ENCODE measurements at places on chromosomes 13 and 19. TPM values are rescaled to one million over a fixed set of nuclear protein-coding genes. Genes with fewer than 3 reads are reported as not detected.
A peak's percentile ranks its signal among the peaks of the same experiment; 100 is the strongest.

GRCh38 chr13:49110913-49111170, 109.3 kb upstream of the MLNR start:
- H3K27ac ChIP-seq, result no peak overlapping the region
- no peaks in the 10 kb centered on the region for H3K36me3 ChIP-seq
- H3K4me1 ChIP-seq, result no peaks in the 10 kb centered on the region
- no peak for DNase-seq
- H3K4me3 ChIP-seq, result peak overlapping the region; percentile 54

GRCh38 chr19:40419780-40420179, 6.0 kb downstream of the SERTAD1 start:
- H3K27me3 ChIP-seq, result no peaks in the 10 kb centered on the region
- no peak for DNase-seq
- no peak overlapping the region for H3K4me3 ChIP-seq
- H3K36me3 ChIP-seq, result peaks cover 11% of the 10 kb centered on the region
- H3K27ac ChIP-seq, result no peak overlapping the region
- peaks cover 30% of the 10 kb centered on the region for H3K4me1 ChIP-seq

GRCh38 chr13:104086759-104087158, 1020.5 kb upstream of the SLC10A2 start:
- no peak for DNase-seq
- H3K4me1 ChIP-seq, result no peaks in the 10 kb centered on the region
- H3K27ac ChIP-seq, result no peak overlapping the region
- no peak overlapping the region for H3K4me3 ChIP-seq

GRCh38 chr19:18468517-18468916, 30.6 kb upstream of the ISYNA1 start:
- H3K4me3 ChIP-seq, result no peak overlapping the region
- no peaks in the 10 kb centered on the region for H3K27me3 ChIP-seq
- H3K27ac ChIP-seq, result peak overlapping the region; percentile 5

DNA sequence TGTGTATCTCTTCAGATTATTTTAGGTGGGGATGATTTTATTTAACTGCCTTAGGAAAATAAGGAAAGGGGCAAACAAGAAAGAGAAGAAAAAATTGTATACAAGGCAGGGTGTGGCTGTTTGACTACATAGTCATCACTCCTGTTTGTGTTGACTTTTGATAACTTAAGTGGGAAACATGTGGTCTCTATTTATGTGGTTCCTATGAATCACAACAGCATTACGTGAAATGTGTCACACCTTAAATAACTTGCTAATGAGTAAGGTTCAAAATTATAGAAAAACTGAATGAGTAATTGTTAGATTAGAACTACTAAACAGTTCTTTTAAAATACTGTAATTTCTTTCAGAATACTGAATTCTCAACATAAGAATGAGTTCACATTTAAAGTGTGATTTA, 69.3 kb downstream of the LMO7 start:
- H3K27me3 ChIP-seq, result no peaks in the 10 kb centered on the region
- H3K36me3 ChIP-seq, result no peaks in the 10 kb centered on the region
- peak overlapping the region; percentile 21 for H3K27ac ChIP-seq
- H3K4me1 ChIP-seq, result no peaks in the 10 kb centered on the region
- DNase-seq, result no peak

GRCh38 chr19:33374236-33374714, 766 bp downstream of the CEBPG start:
- H3K4me1 ChIP-seq, result no peaks in the 10 kb centered on the region
- no peaks in the 10 kb centered on the region for H3K27me3 ChIP-seq
- peak overlapping the region; percentile 87 for H3K4me3 ChIP-seq
- no peak for DNase-seq
- H3K27ac ChIP-seq, result peak overlapping the region; percentile 97

GRCh38 chr13:53050151-53050550, 21.5 kb downstream of the OLFM4 start:
- H3K36me3 ChIP-seq, result no peaks in the 10 kb centered on the region
- no peak overlapping the region for H3K27ac ChIP-seq
- DNase-seq, result no peak
- no peaks in the 10 kb centered on the region for H3K27me3 ChIP-seq
- H3K4me1 ChIP-seq, result no peaks in the 10 kb centered on the region

GRCh38 chr13:86932776-86933334, 738.3 kb upstream of the SLITRK5 start:
- H3K27ac ChIP-seq, result no peak overlapping the region
- no peaks in the 10 kb centered on the region for H3K4me1 ChIP-seq
- no peak for DNase-seq
- H3K36me3 ChIP-seq, result no peaks in the 10 kb centered on the region
- no peak overlapping the region for H3K4me3 ChIP-seq

DNA sequence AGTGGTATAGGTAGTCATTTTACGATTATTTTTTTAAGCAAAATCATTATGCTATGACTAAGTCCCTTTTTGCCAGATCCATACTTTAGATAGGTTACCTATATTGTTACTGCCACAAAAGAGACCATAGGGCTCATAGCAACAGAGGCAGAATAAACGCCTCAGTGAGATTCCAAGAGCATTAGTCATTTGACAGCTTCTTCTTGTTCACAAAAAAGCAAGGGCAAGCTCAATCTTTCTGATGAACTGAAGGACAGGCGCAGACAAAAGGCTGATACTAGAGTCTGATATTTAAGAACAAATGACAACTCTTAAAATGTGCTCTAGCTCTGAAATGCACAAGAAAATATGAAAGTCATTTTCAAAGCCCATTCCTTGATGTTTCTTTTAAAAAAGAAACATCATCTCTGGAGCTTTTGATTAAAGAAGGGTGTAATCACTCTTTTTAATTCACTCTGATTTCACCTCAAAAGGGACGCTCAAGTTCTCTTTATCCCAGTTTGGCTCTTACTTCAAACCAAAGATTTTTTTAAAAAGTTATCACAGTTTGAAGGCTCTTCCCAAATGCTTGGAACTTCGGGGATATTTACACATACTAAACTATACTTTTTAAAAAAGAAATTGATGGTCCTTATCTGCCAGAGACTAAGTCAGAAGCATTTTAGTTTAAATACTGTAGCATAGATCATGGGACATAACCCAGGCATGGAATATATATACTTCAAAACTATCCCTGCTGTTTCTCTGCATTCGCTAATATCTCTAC, 187.2 kb downstream of the EFNB2 start:
- peak overlapping the region; percentile 27 for H3K4me3 ChIP-seq
- no peaks in the 10 kb centered on the region for H3K36me3 ChIP-seq
- no peak for DNase-seq
- H3K4me1 ChIP-seq, result peaks cover 5% of the 10 kb centered on the region

DNA sequence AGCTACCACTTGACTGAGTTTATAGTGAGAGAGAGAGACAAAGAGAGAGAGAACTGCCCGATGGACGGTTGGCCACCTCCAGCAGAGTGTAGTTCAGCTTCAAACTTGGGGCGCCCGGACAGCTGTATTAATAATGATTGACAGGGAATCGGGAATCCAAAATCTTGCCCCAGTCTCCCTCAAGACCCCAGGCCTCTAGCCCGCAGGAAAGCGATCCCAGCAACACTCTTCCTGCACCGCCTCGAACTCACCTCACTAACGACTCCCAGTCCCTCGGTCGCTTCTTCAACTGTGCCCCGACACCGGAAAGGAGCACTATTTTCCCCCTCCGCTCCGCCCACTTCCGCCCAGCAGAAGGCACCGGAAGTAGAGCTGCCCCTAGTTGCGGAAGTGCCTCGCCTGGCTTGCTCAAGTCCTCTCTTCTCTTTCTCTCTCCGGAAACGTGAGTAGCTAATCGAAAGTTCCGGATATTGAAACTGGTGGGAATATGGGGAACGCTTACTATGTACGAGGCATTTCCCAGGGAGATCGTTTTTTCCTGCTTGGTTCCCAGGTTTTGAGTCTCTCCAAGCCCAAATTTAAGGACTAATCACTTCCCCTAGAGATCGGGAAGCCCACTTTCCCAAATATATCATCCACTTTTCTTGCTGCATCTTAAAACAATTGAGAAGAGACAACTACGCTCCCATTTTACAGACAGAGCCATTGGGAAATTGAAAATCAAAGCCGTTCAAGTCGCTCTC, at the start of gene NOSIP:
Gene NOSIP, minus strand, starts transcription at position 293 of the 743 bp plus-strand sequence. CDS start 19,865 bp downstream, outside the sequence.
- peaks cover 8% of the 10 kb centered on the region for H3K36me3 ChIP-seq
- H3K4me3 ChIP-seq, result peak within 1 kb of the TSS; percentile 78
- H3K27ac ChIP-seq, result peak within 1 kb of the TSS; percentile 65
- H3K27me3 ChIP-seq, result no peaks in the 10 kb centered on the region

Gene IZUMO1
- not detected for total RNA-seq

Gene NANOS3
- total RNA-seq, result not detected
